Calu3 (cell line): ENCODE measurements at places on chromosomes 16 and 17.
A peak's percentile ranks its signal among the peaks of the same experiment; 100 is the strongest.

- no peak for DNase-seq
Observed at GRCh38 chr17:76174037-76174436, 33.0 kb upstream of the FOXJ1 start.

DNA sequence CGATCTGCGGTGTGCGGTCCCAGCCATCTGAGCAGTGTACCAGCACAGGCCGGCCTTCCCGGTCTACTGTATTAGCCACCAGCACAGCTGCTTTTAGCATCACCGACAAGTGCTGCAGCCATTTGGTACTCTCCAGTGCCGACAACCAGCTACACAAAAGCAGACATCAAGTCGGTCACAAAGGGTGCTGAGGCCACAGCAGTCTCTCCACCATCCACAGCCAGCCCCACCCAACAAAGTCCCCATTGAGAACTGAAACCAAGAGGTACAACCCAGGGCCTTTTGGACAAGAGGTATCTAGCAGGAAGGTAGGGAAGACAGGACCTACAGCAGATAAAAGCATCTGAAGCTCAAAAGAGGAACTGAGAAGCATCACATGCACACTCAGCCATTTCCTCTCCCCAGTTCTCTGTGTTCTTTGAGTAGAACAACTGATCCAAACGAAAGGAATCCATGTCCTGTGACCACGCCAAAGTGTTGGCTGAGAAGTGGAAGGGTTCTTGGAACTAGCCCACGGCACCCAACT, 9.5 kb downstream of the MTMR4 start:
- DNase-seq = no peak

GRCh38 chr17:49521471-49522356, 26.6 kb downstream of the NGFR start:
- no peak for DNase-seq

DNA sequence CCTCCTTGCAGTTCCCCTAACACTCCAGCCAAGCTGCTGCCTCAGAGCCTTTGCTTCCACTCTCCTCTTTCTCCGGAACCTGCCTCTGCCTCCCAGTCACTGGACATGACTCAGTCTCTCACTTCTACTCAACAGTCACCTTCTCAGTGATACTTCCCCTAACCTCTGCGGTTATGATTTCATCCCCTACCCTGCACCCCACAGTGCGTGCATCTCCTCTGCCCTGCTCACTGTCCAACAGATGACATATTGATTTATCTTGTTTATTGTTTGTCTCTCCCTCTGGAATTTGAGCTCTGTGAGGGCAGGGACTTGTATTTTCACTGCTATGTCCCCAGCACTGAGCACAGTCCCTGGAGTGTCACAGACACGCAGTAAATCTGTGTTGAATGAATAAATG, 100.7 kb downstream of the CYLD start:
- DNase-seq = no peak

DNA sequence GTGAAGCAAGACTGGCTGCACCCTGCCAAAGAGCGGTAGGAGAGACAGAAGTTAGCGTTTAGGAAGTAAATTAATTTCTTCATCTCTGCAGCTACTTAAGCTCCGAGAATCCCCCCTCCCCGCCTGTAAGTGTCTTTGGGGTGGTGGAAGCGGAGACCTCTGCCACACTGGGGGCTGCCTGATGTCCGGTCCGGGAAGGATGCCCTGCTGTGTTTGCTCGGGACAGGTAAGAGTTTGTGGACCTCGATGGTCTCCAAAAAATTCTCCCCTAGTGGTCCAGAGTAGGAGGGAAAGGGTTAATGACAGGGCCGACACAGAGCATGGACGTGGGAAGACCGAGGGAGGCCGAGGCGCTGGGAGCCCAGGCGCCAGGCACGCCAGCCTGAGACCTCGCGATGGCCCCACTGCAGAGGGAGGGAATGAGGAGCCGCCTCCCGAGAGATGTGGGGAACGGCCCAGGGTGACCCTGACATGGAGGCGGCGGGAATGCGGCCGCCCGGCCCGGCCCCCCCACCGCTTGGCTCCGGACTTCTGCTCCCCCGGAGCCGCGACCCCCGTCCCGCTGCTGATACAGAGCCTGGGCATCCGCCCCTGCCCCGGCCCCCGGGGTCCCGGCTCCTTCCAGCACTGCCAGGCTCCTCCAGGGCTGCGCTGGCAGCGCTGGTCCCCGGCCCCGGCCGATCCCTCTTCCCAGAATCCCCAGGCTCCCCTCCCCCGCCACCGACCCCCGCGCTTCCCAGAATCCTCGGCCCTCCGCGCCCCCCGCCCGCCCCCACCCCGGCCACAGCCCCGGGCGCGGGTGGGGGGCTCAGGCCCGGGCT, 680 bp downstream of the ZNF629 start:
- peak; percentile 66 for DNase-seq

DNA sequence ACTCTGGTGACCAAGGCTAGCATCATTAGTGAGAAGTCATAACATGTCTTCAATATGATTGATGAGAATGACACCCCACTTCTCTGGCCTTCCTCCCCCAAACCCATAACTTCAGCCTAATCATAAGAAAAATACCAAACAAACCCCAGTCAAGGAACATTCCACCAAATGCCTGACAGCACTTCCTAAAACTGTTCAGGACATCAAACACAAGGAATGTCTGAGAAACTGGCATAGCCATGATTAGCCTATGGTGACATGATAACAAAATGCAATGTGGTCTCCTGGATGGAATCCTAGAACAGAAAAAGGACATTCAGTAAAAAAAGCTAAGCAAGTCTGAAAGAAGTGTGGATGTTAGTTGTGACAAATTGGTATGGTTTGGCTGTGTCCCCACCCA, 24.7 kb upstream of the TBX4 start:
- no peak for DNase-seq

DNA sequence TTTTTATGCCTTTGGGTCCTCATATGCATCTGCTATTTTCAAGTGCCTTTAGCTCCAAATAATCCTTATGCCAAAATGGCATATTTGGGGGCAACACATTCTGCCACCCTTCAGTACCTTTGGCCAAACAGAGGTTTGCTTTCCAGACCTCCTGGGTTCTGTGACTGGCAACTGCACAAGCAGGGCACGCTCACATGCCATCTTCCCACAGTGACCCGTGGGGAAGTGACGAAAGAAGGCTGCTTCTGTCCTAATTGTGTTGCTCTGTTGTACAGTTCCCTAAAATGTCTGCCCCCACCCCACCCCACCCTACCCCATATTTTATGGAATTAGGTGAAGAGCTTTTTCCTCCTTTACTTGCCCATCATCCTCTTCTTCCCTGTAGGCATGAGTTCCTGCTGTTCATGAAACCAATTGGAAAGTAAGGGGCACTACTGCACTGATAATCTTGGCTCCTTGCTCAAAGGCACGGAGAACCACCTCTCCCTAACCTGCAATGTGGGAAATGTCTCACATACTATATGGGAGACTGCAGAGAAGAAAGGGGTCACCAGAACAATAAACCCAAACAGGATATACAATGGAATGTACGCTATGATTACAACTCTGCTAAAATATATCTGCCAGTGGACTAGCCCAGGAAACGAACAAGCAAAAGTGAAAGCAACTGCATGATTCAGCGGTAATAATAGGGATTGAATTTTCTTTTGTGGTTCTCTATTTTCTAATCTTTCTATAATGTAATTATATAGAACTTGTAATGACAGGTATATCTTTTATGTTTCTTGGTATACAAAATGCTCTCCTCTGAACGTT, 3.3 kb upstream of the SLFN12L start:
- no peak for DNase-seq

DNA sequence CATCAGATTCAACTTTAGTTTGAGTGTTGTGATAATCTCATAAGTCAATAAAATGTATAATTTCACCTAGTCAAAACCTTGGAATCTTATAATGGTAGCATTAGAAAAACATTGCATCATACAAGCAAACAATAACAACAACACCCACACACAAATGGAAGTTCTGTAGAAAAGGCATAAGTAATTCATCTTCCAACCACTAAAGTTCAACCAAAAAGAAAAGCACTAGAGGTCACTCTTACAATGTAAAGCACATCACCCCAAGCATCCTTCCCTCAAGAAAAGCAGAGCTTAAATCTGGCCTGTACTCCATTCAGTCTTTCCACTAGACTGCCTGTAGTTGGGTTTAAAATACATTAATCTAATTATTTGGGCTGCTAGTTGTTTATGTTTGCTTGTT, 1.8 kb downstream of the CNTNAP4 start:
- DNase-seq = no peak

- DNase-seq = no peak
Observed at GRCh38 chr16:85750146-85750826, 610 bp downstream of the C16orf74 start.

GRCh38 chr17:12627781-12628451, 37.8 kb upstream of the MYOCD start:
- no peak for DNase-seq

DNA sequence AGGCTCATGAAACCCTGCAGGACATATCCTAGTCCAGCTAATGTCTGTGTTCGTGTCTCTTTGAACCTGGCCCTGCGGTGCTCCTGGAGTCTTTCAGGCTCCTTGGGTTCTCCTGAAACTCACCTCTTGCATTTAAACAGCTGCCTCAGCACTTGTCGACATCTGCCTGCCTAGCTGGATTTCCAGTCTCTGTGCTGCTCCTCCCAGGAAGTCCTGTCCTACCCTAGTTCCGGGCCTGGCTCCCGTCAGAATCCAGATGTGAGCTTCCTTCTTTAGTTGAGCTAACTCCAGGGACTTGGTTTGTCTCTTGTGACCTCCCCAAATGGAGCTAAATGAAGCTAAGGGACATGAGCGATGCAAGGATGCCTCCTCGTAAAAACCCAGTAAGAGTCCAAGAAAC, 155.2 kb upstream of the PIRT start:
- no peak for DNase-seq

DNA sequence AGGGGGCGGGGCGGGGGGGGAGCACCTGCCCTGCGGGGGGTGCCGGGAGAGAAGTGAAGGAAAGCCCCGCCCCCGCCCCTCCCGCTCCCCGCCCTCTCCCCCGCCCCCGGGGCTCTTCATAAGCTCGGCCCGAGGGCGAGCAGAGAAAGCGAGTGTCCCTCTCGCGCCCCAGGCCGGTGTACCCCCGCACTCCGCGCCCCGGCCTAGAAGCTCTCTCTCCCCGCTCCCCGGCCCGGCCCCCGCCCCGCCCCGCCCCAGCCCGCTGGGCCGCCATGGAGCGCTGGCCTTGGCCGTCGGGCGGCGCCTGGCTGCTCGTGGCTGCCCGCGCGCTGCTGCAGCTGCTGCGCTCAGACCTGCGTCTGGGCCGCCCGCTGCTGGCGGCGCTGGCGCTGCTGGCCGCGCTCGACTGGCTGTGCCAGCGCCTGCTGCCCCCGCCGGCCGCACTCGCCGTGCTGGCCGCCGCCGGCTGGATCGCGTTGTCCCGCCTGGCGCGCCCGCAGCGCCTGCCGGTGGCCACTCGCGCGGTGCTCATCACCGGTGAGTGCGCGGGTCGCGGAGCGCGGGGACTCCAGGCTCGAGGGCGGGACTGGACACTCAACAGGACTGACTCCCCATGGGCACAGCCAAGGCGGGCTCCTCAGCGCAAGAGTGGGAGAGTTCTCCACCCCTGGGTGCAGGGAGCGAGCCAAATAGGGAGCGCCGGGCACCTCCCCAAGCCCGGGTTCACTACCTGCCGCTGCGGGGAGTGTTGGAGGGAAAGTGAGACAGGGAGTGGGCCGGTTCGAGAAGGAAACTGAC, at the start of gene HSD11B2:
Gene HSD11B2, plus strand, starts transcription at position 145 of the 798 bp plus-strand sequence. Its CDS starts 128 bp downstream, at position 273.
- peak; percentile 79 for DNase-seq

- peak; percentile 24 for DNase-seq
Observed at GRCh38 chr16:4261557-4262172, 11.2 kb downstream of the TFAP4 start.

- peak; percentile 92 for DNase-seq
Observed at GRCh38 chr16:1688807-1689560, 10.9 kb downstream of the JPT2 start.

DNA sequence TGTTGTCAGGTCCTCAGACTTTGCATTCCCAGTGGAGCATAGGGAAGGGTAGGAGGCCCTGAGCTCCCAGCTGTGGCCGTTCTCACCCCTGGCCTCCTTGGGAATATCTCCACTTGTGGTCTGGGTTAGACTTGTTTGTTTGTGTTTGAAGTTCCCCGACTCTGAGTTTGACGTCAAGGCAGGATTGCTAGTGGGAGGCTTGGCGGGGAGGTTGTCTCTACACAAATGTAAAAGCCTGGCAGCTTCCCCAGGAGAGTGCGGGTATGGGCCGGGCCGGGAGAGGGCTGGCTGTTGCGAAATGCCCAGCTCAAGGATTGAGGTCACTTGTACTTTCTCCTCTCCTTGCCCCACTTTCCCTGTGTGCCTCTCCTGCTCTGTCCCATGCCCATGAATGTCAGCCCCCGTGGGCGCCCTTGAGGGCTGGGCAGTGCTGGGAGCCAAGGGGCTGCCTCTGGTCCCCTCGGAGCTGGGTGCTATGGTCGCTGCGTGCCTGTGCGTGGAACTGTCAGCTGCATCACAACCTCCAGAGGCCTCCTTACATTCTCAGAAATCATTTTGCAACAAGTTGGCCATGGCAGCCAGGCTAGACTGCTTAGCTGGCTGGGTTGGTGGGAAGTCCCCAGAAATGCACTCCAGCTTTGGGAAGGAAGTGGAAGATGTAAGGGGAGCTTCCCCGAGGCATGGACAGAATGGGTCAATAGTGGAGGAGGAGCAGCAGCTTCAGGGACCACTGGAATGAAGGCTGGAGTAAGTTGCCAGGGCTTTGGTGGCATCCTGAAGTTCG, 84.3 kb downstream of the KSR1 start:
- DNase-seq = no peak

GRCh38 chr17:13869331-13869940, 199.9 kb upstream of the COX10 start:
- DNase-seq = no peak

GRCh38 chr16:49755313-49755620, 100.6 kb downstream of the ZNF423 start:
- peak; percentile 34 for DNase-seq

- DNase-seq = no peak
Observed at GRCh38 chr16:17259751-17260270, 210.9 kb downstream of the XYLT1 start.

GRCh38 chr16:53915452-53916160, 211.7 kb downstream of the FTO start:
- DNase-seq = no peak

- DNase-seq = no peak
Observed at GRCh38 chr16:48503336-48503735, 106.6 kb downstream of the N4BP1 start.

- no peak for DNase-seq
Observed at GRCh38 chr17:67137026-67137370, 92.6 kb downstream of the CACNG1 start.

DNA sequence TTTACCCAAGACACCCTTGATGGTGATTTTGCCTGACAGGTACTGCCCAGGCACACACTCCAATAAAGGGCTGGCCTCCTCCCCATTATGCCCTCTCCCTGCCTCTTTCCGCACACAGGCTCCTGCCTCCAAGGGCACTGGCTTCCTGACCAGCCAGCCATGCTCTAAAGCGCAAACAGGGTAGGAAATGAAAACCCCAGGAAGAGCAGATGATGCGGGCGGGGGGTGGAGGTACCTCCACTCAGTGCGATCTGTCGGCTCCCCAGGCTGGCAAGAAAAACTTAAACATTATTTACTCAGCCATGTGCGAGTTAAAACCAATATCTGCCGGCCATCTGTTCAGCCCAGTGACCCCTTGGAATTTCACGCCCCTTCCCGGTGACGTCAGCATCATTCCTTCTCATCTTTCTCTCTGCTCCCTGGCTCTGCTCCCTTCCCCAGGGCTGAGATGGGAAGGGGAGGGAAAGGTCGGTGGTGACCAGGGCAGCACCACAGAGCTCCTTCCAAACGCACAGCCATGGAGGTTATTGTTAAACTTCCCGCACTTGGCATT, 262.5 kb downstream of the CBLN1 start:
- DNase-seq = no peak

GRCh38 chr16:89187770-89188392, 12.5 kb downstream of the SLC22A31 start:
- DNase-seq = no peak
